ENCODE measurements at places on chromosomes 3 and 15. TPM values are rescaled to one million over a fixed set of nuclear protein-coding genes. Genes with fewer than 3 reads are reported as not detected.

DNA sequence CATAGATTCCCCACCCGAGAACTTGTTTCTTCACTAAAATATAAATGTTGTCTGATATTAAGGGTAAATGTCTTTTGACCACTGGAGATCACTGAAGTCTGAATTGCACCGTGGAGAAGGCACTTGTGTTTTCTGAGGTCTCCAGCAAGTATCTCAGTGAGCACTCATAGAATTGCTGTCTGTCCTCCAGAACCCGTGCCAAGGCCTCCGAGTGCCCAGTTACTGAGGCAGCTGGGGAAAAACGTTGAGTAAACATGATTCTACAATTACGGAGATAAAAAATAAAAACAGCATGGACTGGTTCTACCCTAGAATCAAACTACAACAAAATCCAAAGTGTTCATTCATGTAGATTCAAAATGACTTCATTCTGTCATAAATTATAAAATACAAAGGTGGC lies 60.0 kb downstream of the MLH1 start:
- no peak for DNase-seq

GRCh38 chr3:157837336-157837735 lies 268.9 kb downstream of the SHOX2 start:
- DNase-seq = no peak

GRCh38 chr3:172258624-172259023 lies 189.6 kb downstream of the GHSR start:
- DNase-seq = peak; percentile 80

DNA sequence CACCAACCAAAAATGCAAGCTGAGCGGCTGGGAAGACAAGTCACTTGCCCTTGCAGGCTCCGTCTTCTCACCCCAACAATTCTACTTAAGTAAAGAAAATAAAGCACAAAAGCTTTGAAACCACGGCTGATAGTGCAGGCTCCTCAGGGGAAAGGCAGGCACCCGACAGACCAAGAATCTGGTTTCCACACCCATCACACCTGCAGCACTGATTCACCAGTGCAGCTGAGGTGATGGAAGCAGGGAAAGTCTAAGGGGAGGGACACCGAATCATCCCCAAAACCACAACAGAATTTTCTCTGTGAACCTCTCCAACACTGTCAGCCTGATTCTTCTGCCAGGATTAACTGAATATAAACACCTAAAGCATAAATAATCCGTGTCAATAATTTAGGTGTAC lies 62.0 kb upstream of the NSMCE3 start:
- DNase-seq = no peak

COL7A1 gene
- 42.3 TPM for polyA plus RNA-seq

UBA3 gene
- polyA plus RNA-seq = 54.2 TPM

DNA sequence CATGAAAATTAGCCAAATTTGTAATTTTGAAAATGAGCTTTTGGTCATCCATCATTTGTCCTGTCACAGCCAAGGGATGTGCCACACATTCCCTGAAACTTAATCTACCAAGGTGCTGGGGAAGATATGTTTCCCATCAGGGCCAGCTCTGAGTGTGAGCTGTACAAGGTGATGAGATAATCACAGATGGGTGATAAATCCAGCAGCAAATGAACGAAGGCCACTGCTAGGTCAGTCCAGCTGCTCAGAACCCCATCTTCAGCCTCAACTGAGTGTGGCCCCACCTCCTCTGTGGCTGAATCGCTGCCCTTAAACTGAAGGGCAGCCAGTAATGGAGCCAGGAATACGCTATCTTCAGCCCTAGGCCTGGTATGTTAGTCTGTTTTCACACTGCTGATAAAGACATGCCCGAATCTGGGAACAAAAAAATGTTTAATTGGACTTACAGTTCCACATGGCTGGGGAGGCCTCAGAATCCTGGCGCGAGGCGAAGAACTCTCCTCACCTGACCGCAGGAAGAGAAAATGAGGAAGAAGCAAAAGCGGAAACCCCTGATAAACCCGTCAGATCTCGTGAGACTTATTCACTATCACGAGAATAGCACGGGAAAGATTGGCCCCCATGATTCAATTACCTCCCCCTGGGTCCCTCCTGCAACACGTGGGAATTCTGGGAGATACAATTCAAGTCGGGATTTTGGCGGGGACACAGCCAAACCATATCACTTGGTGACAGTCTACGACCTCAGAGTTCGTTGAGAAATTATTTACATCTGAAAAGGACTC lies 553.0 kb downstream of the NTRK3 start:
- DNase-seq = no peak

- DNase-seq = no peak
Observed at GRCh38 chr3:17655743-17656142, 86.7 kb downstream of the TBC1D5 start.

SCAANT1 gene
- not detected for polyA plus RNA-seq

SHC4 gene
- polyA plus RNA-seq = 1.1 TPM

GRCh38 chr3:18717598-18717997 lies 292.5 kb upstream of the SATB1 start:
- DNase-seq = no peak

- no peak for DNase-seq
Observed at GRCh38 chr15:81752974-81753373, 292.8 kb downstream of the MEX3B start.

INO80 gene
- 33.2 TPM for polyA plus RNA-seq

- DNase-seq = peak; percentile 36
Observed at GRCh38 chr3:126197854-126198584, 17.6 kb upstream of the ALDH1L1 start.

DNA sequence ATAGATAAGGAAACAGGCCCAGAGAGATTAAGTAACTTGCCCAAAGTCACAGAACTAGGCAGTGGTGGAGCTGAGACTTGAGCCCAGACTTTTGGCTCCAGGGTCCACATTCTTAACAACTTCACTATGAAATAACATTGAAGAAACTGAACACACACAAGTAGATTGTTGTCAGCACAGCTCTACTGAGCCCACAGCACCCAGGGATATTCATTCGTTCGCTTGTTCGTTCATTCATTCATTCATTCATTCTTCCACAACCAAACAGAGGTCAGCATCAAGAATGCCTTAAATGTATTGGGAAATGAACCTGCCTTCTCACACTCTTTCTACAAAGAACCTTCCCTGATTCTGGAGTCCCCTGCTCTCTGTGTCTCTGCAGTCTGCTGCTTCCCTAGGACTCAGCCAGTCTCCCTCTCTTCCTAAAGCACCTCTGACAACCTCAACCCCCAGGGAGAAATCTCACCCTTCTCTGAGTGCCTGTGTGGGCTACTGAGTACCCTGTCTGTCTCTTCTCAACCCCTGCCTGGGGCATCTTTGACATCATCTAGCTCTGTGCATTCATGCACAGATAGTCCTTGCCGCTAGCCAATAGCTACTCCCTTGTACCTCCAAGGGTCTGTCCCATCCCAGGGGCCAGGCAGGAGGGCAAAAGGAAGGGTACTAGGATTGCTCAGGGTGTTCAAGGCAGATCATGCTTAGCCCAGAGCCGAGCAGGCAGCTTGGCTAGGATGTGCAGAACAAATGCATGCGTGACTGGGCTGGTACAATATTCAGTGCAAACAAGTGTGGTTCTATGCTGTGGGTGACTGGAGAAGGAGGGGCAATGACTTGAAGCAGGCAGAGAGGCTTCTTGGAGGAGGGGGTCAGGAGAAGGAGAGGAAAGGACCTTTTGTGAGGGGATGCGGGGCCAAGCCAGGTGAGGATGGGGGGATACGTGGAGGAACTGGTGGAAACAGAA lies 3.4 kb downstream of the LINGO1 start:
- no peak for DNase-seq

CCR8 gene
- not detected for polyA plus RNA-seq

GRCh38 chr3:157103280-157103679 lies 56.7 kb downstream of the CCNL1 start:
- no peak for DNase-seq

FAM81A gene
- polyA plus RNA-seq = 0.68 TPM

GRCh38 chr3:195549931-195550519 lies 6.9 kb upstream of the PPP1R2 start:
- no peak for DNase-seq

- DNase-seq = no peak
Observed at GRCh38 chr15:99110581-99111320, 5.9 kb downstream of the SYNM start.

- no peak for DNase-seq
Observed at GRCh38 chr15:98758224-98758623, 109.9 kb downstream of the IGF1R start.

HRG gene
- polyA plus RNA-seq = 0.21 TPM

DNA sequence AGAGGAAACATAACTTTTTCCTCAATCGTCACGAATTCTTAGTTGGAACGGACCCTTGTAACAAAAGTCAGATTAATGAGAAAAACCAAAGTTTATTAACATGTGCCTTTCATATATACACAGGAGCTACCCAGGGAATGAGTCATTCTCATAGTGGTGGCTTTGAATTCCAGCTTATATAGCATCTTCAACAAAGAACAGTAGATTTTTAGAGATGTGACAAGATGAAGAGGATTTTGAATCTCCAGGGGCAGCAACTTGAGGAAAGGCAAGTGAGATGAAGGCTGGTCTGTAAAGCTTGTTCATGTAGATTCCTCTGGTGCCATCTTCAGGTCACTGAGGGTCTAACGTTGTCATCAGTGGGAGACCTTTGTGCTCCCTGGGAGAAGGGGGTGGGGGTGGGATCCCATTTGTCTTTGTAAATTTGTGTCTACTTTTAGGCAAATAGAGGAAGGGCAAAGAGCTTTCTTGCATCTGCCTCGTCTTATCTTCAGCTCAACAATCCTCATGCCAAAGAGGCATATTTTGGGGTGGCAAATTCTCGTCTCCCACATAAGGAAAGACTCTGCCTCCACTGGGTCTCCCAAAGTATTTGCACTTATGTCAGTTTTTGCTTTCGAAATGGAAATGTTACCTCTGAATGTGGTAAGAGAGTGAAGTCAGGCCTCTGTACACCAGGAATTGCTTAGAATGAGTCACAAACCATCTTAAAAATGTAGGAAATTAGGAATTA lies 29.5 kb downstream of the CLEC3B start:
- no peak for DNase-seq

DNA sequence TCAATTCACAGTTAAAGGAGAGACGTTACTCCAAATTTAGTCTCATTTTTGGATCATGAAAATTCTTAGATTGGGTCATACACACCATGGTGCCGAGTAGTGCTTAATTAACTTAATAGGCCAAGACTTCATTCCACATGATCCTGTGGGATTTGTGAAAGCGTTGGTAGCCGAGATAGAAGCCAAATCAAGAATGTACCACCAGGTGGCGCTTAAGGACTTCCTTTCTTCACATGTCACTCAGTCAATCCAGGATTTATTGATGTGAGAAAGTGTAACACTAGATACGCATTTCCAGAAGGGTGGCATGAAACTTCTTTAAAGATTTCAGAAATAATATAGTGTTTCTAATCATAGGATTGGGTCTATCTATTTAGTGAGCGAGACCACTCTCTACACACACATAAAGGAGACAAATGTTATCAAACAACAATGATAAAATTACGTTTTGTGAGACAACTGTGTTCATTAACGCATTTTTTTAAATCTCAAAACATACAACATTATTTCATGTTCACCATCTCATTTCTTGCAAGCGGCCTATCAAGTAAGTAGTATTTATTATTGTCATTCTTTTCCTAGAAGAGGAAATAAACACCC lies 436.1 kb downstream of the CHL1 start:
- DNase-seq = peak; percentile 47

- no peak for DNase-seq
Observed at GRCh38 chr3:162354356-162354755, 857.7 kb downstream of the OTOL1 start.

DNA sequence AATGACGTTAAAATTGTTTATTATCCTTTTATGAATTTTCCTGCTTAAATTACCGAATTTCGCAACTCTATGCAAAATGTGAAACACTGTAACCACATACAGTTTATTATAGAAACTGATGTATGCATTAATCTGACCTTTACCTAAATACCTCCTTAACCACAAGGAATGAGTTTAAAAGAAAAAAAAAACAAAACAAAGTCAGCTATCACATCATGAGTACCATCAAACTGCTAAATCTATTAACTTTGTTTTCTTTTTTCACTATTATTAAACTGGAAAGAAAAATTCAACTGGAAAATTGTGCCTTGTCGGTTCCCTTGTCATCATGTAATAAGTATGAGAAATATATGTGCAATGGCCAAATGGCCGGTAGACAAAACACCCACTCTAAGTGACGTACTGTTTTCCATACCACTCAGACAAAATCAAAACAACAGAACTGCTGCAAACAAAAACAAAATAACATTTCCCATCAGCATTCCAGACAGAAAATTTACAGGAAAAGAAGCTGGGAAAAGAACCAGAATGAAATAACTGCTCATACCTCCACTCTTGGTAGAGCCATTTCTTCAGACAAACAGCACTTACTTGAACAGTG lies 415.3 kb downstream of the FOXP1 start:
- DNase-seq = peak; percentile 82

DNA sequence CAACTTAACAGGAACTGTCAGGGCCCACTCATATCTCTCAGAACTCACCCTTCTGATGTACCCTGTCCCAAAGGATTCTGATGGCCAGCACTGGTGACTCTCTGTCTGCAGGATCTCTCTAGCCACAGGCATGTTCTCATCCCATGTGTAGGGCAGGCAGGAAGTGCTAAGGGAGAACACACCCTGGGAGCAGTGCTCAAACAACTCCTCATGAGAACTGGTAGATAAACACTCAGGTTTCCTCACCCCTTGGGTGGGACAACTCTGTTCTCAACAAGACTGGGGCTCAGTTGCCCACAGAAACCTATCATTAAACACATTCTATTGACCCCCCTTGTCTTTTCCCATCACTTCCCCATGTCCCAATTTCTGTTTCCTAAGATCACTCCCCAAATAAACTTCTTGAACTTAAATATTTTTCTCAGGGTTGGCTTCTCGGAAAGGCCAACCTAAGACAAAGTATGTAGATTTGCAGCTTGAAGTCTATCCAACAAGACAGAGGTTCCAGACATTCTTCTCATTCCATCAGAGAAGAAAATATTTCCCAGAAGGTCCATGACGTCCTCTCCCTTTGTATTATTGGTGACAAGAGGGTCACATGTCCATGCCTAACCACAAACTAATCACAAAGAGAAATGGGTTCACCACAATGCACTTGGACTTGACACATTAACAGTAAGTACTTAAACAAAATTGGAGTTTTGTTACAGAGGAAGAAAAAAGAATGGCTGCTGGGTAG lies 276.6 kb upstream of the GADL1 start:
- no peak for DNase-seq

ITPKA gene
- polyA plus RNA-seq = 0.53 TPM

DNASE1L3 gene
- polyA plus RNA-seq = not detected

PYGO1 gene
- 11.6 TPM for polyA plus RNA-seq

DNA sequence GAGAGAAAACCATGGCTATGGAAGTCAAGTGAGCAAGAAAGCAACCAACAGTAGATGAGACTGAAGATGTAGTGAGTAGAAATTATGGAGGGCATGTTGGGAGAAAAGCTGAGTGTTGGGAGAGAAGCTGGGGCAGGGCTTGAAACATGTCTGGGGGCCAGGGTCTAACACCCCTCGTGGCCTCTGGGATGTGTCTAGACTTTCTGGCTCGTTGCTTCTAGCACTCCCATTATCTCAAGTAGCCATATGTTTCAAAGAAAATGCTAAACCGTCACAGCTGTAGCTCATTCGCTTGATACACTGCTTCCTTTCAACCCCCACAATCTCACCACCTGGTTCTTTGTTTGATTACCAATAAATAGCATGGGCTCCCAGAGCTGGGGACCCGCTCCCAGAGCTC lies 83.8 kb upstream of the BCHE start:
- no peak for DNase-seq

UNC13C gene
- 2.7 TPM for polyA plus RNA-seq

CCDC54 gene
- not detected for polyA plus RNA-seq

- DNase-seq = no peak
Observed at GRCh38 chr3:10775828-10776227, 40.2 kb upstream of the SLC6A11 start.

GRCh38 chr15:76006136-76006778 lies 6.0 kb downstream of the NRG4 start:
- no peak for DNase-seq
